ENCODE measurements at places on chromosomes 6 and 20.
A peak's percentile ranks its signal among the peaks of the same experiment; 100 is the strongest.

DNA sequence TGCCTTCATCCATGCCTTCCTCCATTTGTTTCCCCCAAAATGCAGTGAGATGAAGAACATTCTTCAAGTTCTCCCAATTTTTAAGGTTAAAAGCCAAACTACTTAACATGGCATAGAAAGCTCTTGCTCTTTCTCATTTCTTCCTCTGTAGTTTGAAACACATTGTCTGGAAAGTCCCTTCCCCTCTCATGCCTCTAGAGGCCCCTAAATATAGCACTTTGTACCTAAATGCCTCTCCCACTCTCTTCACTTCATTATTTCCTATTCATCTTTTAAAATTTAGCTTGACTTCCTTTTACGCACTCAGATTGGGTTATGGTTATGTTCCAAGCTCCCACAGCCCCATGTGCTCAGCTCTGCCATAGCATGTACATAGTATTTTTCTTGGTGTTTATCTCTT lies 389.3 kb downstream of the HDGFL1 start:
- no peak for DNase-seq

GRCh38 chr20:13166011-13166410 lies 55.1 kb upstream of the ISM1 start:
- no peak for DNase-seq

GRCh38 chr6:163862701-163863100 lies 448.2 kb downstream of the QKI start:
- DNase-seq = no peak

DNA sequence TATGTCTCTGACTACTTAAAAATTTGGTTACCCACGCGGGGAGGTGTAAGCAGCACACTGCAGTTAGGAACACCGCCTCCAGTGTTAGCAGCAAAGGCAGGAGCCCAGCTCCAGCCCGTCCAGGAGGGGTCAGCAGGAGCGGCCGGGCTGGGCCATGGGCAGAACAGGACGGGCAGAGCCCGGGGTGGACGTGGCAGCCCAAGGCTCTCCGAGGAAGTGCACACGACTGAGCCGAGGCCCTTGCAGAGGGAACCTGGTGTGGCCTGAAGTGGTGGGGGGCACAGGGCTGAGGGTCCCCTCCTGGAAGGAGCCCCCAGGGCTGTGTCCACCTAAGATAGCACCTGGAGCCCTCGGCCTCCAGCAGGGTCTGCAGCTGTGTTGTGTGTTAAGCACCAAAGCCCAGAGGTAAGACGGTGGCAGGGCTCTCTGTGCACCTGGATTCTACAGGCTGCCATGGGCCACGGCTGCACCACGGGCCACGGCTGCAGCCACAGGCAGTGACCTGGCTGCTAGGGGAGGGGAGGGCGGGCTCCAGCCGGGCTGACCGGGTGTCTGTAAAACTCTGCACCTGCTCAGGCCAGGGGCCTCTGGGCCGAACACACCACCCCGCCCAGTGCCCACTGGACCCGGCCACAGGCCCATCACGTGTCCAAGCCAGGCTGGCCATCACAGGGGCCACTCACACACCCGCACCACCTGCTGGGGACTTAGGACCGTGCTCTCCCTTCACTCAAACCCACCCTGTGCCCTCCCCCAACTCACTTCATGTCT lies 6.6 kb downstream of the SLC2A4RG start:
- DNase-seq = peak; percentile 82

DNA sequence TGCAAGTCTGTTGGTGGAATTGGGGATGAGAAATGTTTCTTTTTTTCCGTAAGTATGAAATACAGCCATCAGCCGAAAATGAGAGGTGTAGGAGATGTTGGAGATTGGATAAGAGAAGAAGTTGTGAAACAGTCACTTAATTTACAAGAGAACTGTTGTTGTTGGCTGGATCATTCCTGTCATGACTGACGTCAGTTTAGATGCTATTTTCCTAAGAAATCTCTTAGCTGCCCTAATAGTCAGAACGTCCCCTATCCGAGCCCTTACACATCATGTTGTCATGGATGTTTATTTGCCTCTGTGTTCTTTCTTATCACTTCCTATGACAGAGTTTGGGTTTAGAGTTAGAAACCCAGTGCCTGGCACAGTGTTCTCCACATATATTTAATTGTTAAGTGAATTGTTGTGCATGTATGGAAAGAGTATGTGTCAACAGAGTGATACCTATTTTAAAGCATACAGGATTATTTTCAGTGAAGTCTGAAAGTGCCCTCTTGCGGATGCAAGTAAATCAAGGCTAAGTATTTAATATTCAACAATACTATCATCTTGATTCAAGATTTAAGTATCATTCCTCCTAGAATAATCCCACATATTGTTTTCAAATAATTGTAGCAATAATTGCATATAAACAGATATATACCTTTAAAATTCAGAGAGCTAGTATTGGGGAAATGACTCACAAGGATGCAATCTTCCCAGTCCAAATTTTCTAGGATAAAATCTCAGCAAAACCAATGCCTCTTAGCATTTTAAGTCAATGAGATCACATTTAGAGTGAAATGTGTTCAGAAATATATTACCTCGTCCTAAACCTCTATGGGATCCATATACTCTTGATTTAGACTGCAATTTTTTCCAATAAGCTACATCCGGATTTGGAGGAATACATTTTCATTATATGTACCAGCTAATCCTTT lies 309.9 kb upstream of the NOX3 start:
- DNase-seq = no peak

DNA sequence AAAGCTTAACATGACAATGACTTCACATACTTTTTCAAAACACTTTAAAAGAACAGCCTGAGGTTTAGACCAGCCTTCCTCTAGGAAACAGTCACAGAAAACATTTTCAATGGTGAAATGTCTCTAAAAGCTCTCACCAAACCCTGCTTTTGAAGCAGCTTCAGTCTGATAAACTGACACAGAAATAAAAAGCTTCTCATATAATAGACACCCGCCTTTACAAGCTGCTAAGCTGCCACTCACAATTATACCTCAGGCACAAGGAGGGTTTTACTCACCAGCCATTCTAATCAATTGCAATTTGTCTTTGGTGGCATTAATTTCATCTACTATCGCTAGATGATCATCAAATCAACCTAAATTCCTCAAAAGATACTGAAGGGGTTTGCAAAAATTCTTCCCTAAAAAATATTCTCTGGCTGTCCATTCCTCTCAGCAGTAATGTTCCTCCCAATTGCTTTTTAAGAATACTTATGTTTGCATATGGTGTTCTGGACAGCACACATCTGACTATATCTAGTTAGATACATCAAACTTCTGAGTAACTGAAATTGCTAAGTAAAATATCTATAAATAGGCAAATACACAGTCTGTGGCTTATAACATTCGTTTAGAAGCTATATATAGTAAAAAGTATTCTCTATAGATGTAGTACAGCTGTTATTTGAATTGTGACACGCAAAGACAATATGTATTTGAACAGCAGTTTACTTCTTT lies 29.4 kb downstream of the KIF13A start:
- DNase-seq = no peak

Data from posterior cingulate gyrus (tissue), 11 donors.